Activated naive CD8-positive, alpha-beta T cell treated with anti-CD3 and anti-CD28 coated beads, Interleukin-2, amount 50 U/mL, for 16 hours (primary cell): ENCODE measurements at places on chromosomes 3 and 15.

- DNase-seq, result no peak
These were observed 54.0 kb downstream of the HEG1 start for GRCh38 chr3:125001557-125002413.

DNA sequence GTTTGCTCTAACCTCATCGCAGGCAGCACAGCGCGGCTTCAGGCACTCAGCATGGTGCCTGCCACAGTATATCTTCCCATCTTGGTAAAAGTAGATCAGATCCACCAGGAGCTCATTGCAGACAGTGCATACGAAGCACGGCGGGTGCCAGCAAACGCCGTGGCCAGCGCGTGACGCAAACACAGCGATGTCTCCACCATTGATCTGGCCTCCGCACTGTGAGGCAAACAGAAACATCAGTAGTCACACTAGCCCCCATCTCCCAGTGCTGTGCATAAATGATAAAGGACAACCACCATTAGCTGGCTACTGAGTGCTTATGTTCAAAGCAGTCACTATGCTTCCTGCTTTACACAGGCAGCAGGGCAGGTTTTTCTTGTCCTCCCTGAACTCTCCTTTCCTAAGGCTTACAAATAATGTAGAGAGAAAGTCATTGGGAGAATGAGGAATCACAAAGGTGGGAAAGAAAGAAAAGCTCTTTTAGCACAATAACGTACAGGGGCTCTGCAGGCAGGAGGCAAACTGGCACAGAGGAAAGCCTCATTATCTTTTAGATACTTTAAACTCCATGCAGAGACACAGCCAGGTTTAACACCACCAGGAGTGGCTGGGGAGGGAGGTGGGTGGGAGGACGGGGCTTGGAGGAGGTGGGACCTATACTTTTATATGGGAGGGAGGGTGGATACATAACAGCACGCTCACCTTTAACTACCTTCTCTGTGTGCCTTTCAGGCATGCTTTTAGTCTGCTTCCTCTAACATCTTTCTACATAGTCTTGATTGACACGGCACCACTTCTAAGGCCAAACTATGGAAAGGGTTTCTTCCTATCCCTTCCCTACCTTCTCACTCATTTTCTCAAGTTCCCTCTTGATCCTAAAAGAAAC, 67.9 kb downstream of the PRICKLE2 start:
- DNase-seq, result no peak

- DNase-seq, result no peak
These were observed 23.9 kb downstream of the ILDR1 start for GRCh38 chr3:121998030-121998580.

GRCh38 chr15:89187986-89188514, 33.3 kb downstream of the RLBP1 start:
- no peak for DNase-seq

- no peak for DNase-seq
These were observed 55.8 kb downstream of the POLR2M start for GRCh38 chr15:57762302-57762701.

- DNase-seq, result no peak
These were observed 2.1 kb upstream of the PLSCR1 start for GRCh38 chr3:146546366-146546965.

DNA sequence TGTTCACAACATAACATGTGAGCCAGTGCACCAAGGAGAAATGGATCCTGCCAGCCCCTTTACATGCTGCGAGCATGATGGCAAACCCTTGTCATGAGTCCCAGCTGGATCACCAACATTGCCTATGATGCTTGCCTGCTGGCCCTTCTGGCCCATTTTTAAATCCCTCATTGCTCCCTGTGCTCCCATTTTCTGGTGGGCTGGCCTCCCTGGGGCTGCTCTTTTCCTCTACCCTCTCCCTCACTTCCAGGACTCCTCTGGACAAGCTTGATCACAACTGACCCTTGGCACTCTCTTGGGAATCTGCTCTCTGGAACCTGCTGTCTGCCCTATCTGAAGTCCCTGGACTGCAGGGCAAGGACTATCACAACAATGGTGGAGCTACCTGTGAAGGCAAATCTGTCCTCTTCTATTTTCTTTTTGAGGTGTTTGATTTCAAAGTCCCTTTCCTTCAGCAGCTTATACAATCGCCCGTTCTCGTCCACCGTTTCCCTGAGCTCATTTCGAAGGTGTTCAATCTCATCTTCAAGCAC, 16.3 kb downstream of the CCDC13 start:
- no peak for DNase-seq

DNA sequence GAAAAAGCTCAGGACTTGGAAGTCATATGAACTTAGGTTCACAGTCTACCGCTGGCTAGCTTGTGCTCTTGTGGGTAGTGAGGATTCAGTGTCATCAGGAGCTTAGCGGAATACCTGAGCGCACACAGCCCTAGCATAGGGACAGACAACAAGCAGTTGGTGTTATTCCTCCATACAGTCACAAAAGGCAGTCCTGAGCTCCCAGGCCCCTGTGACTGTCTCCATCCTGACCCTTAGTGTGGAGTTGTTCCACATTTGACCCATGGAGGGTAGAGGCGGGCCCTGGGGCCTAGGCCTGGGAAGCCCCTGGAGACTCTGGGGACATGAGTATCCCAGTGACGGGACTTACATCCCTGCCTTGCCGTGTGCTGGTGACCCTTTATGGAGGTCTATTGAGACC, 131.5 kb upstream of the PLXNA1 start:
- DNase-seq, result no peak

GRCh38 chr3:132723024-132723950, 1.1 kb upstream of the NPHP3 start:
- no peak for DNase-seq

DNA sequence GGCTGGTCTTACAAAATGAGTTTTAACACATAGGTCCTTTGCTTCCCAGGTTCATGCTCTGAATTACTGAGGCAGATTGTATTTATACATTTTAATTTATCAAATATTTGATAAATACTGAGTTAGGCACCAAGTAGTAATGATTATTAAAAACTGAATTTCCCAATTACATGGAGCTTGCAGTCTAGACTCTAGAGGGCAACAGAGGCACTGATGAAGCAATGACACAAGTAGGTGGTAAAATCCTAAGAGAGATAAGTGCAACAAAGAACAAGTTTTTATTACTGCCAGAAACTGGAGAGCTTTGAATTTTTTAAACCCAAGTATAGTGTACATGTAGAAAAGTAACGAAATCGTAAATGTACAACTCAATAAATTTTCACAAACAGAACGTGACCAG, 406.2 kb upstream of the RARB start:
- no peak for DNase-seq

DNA sequence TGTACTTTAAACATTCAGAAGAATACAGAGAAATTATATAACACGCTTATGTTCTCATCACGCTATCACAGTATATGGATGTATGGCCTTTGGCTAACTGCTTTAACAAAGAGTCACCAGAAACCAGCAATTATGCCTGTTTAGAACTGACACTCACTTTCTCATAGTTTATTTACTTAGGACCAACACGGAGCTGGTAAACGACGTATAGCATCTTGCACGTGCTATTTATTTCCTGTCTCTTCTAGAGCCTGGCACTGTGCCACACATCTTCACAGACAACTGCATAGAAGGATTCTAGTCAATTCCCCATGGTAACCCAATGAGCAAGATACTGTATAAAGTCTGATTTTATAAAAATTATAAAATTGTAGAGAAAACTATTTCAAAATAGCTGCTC, 43.6 kb downstream of the TBC1D2B start:
- DNase-seq, result no peak

- no peak for DNase-seq
These were observed 19.1 kb downstream of the DPH3 start for GRCh38 chr3:16245609-16246008.

DNA sequence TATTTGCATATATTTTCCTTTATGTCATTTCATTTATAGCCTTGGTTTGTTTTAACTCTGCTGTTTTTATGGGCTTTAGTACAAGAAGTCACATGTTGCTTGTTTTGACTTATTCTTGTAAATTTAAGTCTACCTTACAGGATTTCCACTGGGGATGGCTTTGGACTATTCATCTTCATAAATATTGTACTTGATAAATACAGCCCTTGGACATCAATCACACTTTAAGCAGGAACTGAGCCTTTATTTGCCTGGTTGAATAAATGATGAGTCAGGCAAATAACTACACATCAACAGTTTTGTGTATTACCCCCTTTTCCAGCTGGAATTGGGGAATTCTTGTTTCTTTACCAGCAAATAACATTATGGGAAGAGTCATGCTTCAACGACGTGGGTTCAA, 286.0 kb downstream of the CNTN3 start:
- no peak for DNase-seq

GRCh38 chr15:75688831-75689230, 23.8 kb downstream of the CSPG4 start:
- no peak for DNase-seq

- no peak for DNase-seq
These were observed 1.4 kb downstream of the UACA start for GRCh38 chr15:70761931-70762468.

DNA sequence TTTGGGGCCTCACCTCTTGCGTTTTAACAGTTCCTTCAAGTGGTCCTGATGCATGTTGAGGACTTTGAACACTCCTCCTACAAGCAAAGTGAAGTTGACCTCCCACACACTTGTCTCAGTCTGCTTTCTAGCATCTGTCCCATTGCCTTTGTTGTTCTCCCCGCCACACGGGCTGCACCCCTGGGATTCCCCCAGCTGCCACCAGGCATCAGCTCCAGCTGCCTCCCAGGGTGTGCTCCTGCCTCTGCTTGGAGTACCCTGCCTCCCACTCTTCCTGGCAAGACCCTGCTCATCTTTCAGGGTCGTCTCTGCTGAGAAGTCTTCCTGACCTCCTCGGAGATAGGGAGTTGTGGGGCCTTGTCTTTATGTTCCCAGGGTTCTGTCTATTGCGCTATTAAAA, 52.2 kb downstream of the IGF1R start:
- DNase-seq, result no peak

GRCh38 chr3:55370272-55370671, 116.8 kb downstream of the WNT5A start:
- no peak for DNase-seq

- DNase-seq, result no peak
These were observed 48.7 kb upstream of the HACD2 start for GRCh38 chr3:123633530-123633929.

DNA sequence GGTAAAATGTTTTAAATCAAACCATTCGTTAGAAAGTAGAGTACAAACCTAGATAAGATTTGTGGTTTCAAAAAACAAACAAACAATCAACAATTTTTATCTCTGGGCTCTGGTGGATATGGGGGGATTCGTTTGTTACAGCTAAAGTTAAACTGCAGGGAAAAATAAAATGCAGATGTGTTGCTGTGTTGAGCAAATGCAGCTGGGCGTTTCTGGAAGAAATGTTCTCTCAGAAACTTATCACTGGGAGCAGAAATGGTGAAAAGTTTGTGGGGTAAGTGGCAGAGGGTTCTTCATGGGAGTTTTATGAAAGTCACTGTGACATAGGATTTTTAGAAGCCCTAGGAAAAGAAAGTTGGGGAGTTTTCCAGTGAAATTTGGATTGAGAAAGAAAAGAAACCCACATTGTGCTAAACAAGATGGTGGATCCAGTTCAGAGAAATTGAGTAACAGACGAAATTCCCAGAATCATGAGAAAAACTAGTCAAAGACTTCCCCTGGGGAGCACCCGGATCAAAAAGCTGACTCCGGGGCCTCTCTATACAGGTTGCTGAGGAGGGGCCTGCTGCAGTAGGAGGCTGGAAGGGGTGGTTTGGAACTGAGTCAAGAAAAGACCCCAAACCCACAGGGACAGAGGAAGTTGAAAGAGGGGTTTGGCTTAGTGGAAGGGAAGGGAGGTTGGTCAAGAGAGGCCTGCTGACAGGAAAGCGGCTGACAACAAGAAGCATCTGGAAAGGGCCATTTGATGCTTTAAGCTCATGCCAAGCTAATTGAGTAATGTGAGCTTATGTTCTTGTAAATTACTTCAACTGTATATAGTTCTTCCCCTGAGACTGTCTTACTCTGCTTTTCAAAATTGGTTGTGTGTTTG, 108.7 kb downstream of the RARB start:
- DNase-seq, result no peak

DNA sequence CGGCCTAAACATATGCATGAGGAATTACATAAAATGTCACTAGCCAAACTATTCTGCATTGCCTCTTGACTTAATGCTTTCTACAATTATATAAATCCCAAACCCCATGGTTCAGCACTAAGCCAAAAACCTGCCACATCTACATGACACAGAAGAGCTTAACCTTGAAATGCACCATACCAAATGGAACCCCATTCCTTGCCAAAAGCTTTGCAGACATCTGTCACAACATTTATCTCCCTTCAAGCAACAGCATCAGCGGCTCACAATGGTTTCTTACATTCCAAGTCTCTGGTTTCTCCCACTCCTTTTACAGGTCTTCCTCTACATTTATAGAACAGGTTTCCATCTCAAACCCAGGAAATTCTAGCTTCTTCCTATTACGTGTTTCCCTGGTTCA, 58.4 kb upstream of the GYG1 start:
- DNase-seq, result no peak

GRCh38 chr15:99143655-99144610, 39.1 kb downstream of the SYNM start:
- DNase-seq, result no peak

- no peak for DNase-seq
These were observed 43.3 kb downstream of the TUBGCP4 start for GRCh38 chr15:43414196-43414595.

- no peak for DNase-seq
These were observed 9.5 kb upstream of the ADAMTSL3 start for GRCh38 chr15:83644439-83644838.

DNA sequence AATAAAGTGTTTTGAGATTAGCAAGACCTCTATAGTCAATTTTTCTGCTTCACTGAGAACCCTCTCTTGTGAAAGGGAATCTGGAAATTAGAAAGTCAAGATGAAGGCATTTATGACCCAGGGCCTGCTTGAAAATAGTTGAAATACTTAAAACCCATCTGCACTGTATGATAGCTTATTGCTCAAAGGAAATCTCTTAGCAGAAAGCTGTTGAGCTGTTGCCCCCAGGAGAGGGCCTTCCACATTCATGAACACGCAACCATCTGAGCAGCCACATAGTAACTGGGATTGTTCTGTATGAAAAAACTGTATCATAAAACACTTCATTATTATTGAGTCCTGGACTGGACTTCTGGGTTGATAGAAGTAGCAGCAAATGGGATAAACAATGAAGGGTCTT, 106.4 kb upstream of the PTX3 start:
- no peak for DNase-seq

GRCh38 chr3:63355809-63356208, 77.7 kb downstream of the SYNPR start:
- no peak for DNase-seq

DNA sequence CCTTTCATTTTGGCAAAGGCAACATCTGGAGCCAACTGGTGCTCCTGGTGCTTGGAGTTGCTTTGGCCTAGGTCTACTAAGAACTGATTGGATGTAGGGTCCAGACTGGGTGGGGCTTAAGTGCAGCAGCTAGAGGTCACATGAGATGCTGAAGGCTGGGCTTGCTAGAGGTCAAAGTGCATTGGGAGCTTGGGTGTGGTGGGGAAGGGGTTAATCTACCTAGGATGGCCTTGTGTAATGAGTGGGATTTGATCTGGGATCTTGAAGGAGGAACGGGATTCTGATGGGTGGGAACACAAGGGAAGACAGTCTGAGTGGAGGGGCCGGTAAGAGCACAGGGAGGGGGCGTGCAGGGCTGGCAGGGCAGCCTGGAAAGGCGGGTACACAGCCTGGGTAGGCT, 125.5 kb downstream of the RAB11A start:
- DNase-seq, result no peak
